ENCODE measurements at places on chromosomes 2 and 18. TPM values are rescaled to one million over a fixed set of nuclear protein-coding genes. Genes with fewer than 3 reads are reported as not detected.

The ANO7 gene
- polyA plus RNA-seq = 0.74 TPM

The RPRM gene
- 1.6 TPM for polyA plus RNA-seq

The OTOS gene
- not detected for polyA plus RNA-seq

The EPHA4 gene
- 15.7 TPM for polyA plus RNA-seq

The CNDP1 gene
- not detected for polyA plus RNA-seq

The LYG2 gene
- not detected for polyA plus RNA-seq

The GPBAR1 gene
- 1.9 TPM for polyA plus RNA-seq
